ENCODE measurements at places on chromosomes 13 and 19. TPM values are rescaled to one million over a fixed set of nuclear protein-coding genes. Genes with fewer than 3 reads are reported as not detected.

GRCh38 chr13:99648927-99649326 lies 147.7 kb downstream of the TM9SF2 start:
- no peak for DNase-seq

DNA sequence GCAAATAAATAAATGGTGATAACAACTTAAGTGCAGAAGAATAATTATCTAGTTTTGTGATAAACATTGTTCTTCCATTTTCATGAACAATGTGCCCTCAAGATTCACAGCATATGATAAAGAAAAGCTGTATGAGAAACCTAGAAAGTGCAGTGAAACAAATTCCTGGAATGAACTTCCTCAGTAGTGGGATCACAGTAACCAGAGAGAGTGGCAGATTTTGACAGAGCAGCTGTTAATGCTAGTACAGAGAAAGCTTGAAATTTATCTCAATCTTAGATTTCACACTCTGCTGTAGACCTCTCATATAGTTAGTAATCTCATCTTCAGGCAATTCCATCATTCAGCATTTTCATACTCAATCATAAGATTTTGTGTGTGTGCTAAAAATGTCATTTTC lies 664.9 kb downstream of the PCDH9 start:
- no peak for DNase-seq

GRCh38 chr19:54319049-54319448 lies 6.1 kb upstream of the LILRA5 start:
- DNase-seq: no peak

GRCh38 chr13:66425741-66426140 lies 804.4 kb downstream of the PCDH9 start:
- no peak for DNase-seq

- no peak for DNase-seq
Observed at GRCh38 chr19:34225659-34226015, 28.7 kb upstream of the GARRE1 start.

DNA sequence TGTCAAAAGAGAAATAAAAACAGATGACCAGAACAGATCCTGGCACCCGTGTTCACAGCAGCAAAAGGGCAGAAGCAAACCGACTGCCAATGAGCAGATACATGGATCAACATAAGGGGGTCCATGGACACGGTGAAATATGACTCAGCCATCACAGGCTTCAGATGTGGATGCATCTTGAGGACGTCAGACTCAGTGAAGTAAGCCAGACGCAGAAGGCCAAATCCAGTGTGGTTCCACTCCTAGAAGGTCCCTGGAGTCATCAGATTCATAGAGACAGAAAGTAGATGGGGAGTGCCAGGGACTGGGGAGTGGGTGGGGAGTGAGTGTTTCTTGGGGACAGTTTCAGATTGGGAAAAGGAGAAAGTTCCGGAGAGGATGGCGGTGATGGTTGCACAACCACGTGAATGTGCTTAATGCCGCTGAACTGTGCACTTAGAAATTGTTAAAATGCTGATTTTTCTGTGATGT lies 28.8 kb upstream of the SEMA6B start:
- DNase-seq: no peak

- DNase-seq: no peak
Observed at GRCh38 chr13:99686944-99687411, 185.7 kb downstream of the TM9SF2 start.

DNA sequence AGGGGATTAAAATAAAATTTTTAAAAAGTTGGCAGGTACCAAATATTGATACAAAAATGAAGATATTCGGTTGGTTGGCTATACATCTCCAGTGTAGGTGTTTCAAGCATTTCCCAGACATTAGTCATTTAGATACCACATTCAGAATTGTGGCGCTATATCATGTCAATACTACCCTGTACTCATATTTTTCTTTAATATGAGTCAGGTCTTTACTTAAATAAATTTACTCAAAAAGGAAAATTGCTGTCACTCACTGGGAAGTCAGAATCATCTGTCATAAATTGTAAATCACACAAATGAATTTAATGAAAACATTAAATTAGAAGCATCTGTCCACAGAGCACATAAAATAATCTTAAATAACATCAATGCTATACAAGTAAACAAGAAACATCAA lies 134.2 kb downstream of the TSHZ3 start:
- no peak for DNase-seq

DNA sequence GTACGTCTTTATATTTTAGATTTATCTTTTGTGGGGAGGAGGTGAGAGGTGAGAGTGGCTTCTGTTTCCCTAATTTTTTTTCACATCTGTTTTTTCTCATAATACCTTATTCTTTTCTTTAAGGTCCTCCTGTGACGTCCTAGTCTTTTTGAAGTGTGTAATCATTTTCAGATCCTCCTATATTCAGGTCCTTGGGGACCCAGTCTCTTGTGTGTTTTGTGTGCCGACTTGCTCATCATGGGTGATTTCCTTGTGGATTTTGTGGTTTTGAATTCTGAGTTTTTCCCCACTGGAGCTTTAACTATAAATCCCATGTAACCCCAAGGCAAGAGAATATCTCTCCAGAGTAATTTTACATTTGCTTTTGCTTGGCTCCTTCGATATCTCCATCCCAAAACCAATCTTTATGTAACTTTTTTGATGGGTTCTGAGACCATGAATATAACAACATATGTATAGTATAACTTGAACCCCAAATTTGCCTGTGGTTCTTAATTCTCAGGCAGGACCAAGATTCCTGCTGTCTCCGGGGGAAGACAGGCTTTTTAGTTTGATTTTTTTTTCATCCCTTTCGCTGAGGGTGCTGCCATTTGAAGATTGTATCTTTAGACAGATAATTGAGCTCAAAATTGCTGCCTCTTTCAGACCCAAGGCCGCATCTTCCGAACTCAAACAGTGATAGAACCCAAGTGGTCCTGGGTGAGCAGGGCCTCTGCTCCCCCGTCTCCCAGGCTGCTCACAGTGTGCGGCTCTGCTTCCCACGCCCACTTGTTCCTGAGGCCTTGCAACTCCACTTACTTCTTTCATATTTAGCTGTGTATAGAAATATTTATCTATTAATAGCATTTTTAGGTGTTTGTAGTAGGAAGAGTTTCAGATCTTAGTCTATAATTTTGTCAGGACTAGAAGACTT lies 59.1 kb upstream of the GPR183 start:
- no peak for DNase-seq

GRCh38 chr19:29622166-29623070 lies 16.3 kb downstream of the POP4 start:
- DNase-seq: peak; percentile 22

DNA sequence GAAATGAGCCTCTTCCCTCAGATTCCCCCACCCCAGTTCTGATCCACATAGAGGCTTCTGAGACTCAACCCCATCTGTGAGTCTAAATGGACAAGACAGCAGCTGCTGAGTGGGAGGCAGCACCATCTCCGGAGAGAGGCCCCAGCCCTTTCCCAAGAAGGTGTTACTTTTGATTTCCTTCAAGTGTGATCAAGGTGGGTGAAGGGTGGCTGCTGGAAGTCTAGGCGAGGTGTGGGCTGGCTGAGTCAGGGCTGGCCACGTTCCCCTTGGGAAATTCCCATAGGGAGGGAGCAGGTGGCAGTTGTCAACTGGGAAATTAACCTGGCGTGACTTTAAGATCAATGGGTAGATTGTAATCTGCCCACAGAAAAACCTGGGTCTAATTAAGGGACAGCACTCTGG lies 148.0 kb downstream of the FOXO1 start:
- peak; percentile 57 for DNase-seq

The CBY2 gene
- not detected for total RNA-seq

DNA sequence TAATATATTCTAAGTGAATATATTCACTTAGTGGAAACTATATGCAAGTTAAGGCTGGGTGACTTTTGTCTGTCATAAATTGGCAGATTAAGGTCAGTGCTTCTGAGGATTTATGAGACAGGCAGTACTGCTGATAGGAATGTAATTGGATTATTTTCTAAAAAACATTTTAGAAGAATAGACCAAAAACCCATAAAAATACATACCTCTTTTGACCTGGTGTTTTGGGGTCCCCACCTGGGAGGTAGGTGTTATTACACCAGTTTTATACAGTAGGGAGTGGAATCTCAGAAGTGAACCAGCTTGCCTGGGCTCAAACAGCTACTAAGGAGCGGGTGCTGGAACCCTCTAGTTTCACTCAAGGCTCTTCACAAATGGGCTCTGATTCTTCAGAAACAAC lies 25.3 kb downstream of the COG3 start:
- DNase-seq: peak; percentile 19

DNA sequence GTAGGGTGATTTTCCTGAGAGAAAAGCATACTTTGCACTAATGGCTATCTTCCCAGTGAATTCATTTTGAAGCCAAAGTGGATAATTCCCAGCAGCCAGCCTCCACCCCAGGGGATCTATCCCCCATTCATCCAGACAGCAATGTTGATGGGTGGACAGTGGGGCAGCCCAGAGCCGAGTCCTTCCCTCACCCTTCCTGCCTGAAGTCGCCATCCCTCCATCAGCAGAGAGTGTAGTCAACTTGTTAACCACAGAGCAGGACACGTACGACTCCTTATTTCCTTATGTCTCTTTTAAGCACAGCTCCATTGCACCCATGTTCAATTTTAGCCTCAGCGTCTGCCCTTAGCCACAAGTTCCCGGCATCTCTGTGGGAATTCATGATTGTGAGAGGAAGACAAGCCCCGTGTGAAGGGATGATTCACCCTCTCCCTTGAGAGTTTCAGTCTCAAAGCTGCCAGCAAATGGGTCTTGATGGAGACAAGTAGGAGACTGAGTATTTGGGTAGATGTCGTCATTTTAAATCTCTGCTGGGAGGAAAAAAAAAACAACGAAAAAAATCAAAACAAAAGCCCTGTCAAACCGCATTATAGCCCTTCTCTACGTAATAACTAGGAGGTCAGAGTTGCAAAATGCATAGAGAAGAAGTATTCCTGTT lies 58.3 kb upstream of the MEDAG start:
- DNase-seq: no peak

The PEG3 gene
- total RNA-seq: not detected

The ATCAY gene
- not detected for total RNA-seq

GRCh38 chr19:3142292-3142670 lies 6.4 kb downstream of the GNA15 start:
- DNase-seq: peak; percentile 32

DNA sequence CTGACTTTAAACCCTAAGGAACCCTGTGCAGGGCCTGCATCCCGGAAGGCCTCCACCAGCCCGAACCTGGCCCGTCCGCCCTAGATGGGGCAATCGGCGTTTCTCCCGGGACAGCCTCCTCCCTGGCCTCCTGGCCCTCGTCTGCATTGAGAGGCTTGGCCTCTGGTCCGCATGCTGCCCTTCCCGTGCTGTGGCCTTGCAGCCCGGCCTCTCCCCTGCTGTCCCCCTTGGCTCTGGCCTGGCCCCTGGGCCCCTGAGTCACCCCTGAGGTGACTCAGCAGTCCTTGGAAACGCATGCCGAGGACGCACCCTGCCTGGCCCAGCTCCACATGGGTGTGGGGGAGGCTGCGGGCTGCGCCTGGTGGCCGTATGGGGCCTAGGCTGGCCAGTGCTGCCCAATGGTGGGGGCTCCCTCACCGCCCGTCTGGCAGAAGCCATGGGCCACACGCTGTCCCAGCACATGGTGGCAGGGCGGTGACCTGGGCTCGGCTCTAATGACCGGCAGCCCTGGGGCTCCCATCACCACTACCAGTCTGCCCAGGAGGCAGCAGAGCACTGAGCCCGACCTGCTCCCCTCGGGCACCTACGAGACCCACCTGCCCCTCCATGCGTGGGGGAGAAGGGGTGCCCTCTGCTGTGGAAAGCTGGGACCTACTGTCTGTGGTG lies 25.7 kb downstream of the SH3GL1 start:
- peak; percentile 57 for DNase-seq

The NEK3 gene
- 16.9 TPM for total RNA-seq

GRCh38 chr19:47511681-47512080 lies 3.2 kb downstream of the NAPA start:
- no peak for DNase-seq

- no peak for DNase-seq
Observed at GRCh38 chr19:35909684-35910035, 1.6 kb upstream of the TYROBP start.

DNA sequence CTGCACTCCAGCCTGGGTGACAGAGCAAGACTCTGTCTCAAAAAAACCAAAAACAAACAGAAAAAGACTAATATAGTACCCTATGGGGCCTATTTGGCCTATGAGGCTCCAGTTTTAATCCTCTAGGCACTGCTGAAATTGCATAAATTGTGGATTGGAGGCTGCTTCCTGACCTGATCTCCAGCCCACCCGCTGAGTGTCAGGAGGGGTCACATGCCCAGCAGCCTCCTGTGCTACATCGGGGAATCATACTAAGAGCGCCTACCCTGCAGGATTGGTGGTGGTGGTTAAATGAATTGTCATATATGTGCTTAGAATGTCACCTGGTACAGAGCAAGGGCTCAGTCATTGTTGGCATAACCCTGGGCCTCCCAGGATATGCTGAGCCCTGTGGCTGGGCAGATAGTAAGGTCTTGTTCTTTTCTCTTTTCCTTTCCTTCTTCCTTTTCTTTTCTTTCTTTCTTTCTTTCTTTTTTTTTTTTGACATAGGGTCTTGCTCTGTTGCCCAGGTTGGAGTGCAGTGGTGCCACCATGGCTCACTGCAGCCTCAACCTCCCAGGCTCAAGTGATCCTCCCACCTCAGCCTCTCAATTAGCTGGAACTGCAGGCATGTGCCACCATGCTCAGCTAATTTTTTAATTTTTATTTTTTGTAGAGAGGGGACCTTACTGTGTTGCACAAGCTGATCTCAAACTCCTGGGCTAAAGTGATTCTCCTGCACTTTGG lies 31.3 kb downstream of the LTBP4 start:
- DNase-seq: no peak

- DNase-seq: peak; percentile 95
Observed at GRCh38 chr13:21458813-21459701, at the start of gene ZDHHC20. Gene ZDHHC20 (minus strand): TSS chr13:21459303. CDS start chr13:21459171, 132 bp downstream.

DNA sequence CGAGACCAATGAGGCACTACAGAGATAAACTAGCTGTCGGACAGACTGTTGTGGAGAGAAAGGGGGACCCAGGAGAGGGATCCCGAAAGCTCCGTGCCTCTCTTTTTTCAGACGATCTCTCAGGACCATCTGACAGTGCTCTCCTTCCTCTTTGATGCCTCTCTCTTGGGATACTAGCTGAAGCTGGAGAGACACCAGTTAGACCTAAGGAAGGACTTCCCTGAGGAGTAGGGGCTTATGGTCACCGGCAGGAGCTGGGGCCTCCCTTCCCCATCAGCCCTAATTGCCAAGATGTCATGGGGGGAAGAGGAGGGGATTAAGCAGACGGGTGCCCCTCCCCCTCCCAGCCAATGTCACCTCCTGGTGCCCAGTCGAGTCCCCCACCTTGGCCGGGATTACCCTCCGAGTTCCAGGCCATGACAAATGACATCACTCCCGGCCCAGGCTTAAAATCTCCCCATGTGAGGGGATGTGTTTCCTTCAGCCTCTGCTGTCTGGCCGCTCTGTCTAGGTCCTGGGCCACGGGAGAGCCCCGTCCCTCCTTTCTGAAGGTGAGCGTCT lies at the start of gene CRX:
TSS of gene CRX (plus strand) at position 478 of the 561 bp plus-strand sequence. CDS start 12,507 bp downstream, outside the sequence.
- no peak for DNase-seq

- DNase-seq: peak; percentile 30
Observed at GRCh38 chr19:55579766-55580621, 654 bp downstream of the ZNF579 start.

All from HT-29 (cell line).